Posterior cingulate gyrus (tissue), 11 donors: ENCODE measurements at places on chromosomes 2 and 18.

DNA sequence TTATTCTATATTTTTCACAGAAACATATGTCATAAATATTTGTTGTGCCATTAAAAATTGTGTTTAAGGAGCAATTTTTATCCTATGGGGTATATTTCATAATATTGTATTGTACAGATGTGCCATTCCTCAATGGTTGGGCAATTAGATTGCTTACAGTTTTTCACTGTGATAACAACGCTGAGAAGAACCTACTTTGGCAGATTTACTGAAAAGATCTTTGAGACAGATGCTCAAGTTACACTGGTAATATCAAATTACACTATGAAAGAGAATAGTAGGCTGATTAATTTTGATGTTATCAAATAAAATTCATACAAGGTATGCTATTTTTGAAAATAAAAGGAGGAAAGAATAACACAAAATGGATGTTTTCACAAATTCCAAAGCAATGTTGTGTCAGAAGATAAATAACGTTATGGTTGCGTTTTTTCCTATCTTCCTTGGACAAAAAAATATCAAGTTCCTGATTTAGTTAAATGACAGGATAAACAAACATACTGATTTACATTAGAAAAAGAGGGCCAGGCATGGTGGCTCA lies 335.1 kb upstream of the ZNF521 start:
- DNase-seq: no peak

DNA sequence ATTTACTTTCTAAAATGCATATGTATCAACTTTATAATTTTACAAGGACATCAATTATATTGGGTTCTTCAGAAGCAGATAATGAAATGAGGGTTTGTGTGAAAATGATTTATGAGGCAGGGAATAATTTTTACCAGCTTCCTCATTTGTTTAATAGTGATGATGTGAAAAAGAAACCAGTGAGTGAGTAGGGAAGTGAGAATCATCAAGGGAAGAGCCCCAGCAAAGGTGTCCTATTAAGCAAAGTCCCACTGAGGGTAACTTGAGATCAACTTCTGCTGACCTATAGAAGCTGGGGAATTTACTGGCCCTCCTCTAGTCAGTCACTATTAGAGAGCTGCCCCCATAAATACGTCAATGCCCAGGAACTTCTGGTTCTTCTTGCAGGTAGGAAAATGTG lies 266.8 kb upstream of the LYPD1 start:
- no peak for DNase-seq

DNA sequence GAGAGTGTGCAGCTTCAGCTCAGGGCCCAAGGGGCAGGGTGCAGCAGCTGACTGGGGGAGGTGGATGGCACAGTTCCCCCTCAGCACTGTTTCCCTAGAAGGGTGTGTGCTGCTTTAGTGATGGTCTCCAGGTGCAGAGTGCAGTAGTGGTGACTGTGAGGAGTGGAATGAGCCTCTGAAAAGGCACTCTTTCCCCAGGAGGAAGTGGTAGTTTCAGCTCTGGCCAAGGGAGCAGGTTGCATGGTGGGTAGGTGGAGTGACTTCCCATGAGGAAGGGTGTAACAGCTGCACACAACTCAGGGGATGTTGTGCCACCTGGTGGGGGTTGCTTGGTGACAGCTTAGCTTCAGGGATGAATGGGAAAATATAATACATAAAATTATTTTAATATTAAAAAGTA lies 251.5 kb upstream of the NXPH2 start:
- no peak for DNase-seq

- DNase-seq: no peak
Measured at GRCh38 chr18:77600674-77601073, 351.0 kb downstream of the GALR1 start.

- DNase-seq: no peak
Measured at GRCh38 chr18:39647627-39648534, 2082.3 kb upstream of the CELF4 start.

- no peak for DNase-seq
Measured at GRCh38 chr2:198408171-198408570, 603.8 kb downstream of the PLCL1 start.

DNA sequence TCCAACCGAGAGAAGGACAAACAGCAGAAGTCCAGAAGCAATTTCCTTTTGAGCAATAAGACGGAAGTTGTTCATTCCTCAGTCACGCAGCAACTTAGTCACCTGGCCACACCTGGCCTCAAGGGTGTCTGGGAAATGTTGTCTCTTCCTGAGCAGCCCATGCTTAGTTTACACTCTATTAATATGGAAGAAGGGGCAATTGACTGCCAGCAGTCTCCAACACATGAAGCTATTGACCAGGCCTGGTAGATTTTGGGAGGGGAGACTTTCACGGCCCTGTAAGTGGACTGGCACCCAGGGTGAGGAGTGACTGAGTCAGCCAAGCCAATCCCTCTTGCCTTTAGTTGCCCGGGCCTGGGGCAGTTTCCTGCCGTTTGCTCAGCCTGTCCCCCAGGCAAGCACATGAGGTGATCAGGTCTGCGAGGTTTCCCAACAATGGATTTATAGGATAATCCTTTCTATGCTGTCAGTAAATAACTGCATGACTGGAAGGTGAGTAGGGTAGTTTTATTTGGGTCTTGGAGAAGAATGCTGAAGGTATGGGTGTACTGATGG lies 43.8 kb upstream of the PPP4R1 start:
- DNase-seq: no peak

DNA sequence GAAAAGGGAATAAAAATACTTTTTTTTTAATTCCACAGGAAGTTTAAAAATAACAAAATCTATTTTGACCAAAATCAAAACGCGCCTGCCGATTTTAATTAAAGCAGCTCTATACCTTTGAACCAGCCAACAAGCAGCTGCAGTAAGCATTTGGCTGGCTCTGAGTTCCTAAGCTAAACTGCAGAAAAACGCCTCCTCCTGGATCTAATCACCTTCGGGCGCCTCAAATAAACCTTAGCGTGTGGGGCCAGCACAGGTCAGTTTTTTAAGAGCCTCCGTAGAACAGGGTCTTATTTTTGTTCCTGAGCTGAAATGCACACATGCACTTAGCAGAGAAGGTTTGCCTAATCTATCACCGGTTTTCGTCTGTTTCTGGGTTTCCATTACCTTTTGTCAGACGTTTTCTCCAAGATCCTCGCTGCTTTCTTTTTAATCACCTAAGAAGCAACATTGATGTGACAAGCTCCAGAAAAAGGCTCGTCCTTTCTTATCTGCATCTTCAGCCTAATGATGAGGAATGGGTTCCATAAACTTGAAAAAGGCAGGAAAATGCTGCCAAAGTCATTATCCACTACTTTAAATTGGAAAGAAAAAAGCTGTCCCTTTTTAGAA lies 64.7 kb upstream of the HNRNPA3 start:
- DNase-seq: no peak

GRCh38 chr2:85540133-85540648 lies 1.2 kb downstream of the MAT2A start:
- DNase-seq: no peak

DNA sequence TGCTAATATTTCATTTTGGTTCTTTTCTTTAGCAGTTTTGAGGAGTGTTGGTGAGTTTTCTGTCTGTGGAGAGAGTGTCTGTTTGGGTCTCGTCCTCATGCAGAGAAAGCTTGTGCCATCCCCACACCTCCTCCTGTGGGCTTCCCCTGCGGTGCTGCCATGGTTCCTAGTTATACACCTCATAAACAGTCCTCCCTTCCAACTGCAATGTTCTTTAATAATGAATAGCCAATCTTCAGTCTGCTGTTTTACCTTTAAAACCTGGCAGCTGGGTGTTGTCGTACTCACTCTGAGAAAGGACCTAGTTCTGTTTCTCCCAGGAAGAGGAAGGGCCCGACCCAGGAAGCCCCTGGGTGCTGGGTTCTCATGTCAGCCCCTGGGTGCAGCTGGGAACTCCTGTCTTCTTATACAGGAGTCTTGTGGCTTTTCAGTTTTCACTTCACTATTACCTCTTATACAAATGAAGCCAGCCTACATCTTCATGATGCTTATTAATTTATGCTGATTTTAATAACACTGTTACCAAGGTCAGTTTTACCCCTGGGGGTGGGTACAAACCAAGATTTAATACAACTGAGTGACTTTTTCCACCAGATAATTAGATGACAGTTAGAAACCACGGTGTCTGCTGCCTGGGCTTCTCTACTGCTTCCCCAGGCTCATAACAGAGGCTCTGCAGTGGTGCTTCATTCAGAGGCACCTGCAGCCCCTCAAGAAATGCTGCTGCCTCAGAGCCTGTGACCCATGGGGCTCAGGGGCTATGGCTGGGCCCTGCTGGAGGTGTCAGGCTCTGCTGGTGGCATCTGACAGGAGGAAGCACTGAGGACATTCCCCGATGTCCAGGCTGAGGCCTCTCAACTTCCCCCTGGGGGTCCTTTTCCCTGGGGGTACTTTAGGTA lies 59.1 kb downstream of the COA5 start:
- no peak for DNase-seq

DNA sequence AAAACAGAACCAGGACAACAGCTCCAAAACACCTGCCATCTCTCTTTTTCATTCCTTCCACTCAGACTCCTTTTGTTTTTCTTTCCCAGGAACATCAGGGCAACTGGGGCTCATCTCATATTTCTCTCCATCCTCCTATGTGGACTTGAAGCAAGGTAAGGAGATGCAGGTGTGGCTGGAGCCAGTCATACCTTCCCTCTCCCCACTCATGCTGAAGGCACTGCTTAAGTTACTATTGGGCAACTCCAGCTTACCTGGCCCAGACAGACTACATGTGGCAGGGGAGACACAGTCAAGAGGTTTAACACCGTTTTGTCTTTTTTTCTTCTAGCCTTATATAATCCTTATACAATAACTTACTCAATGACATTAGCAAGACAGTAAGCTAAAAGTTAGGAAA lies 38.4 kb downstream of the LAMA1 start:
- no peak for DNase-seq

DNA sequence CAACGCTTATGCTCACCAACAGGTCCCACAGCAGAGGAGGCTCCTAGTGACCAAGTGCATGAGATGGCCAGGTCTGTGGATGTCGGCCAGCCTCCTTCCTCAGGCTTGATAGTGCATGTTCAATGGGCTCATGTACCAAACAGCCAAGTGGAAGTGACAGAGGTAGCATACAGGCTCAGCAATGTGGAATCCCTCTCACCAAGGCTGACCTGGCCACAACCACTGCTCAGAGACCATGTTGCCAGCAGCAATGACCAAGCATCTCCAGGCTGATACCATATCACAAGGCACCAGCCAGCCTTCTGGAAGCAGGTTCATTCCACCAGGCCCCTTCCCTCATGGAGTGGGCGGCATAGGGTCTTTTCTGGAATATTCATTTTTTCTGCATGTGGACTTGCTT lies 61.5 kb downstream of the REEP1 start:
- no peak for DNase-seq

DNA sequence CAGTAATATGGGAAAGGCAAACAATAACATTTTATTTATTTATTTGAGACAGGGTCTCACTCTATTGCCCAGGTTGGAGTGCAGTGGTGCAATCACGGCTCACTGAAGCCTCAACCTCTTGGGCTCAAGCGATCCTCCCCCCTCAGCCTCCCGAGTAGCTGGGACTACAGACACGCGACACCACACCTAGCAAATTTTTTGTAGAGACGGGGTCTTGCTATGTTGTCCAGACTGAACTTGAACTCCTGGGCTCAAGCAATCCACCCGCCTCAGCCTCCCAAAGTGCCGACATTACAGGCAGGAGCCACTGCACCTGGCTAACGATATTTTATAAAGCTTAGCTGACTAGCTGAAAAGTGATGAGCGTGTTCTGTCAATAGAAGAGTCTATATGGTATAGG lies 17.5 kb upstream of the PLEKHH2 start:
- DNase-seq: no peak

DNA sequence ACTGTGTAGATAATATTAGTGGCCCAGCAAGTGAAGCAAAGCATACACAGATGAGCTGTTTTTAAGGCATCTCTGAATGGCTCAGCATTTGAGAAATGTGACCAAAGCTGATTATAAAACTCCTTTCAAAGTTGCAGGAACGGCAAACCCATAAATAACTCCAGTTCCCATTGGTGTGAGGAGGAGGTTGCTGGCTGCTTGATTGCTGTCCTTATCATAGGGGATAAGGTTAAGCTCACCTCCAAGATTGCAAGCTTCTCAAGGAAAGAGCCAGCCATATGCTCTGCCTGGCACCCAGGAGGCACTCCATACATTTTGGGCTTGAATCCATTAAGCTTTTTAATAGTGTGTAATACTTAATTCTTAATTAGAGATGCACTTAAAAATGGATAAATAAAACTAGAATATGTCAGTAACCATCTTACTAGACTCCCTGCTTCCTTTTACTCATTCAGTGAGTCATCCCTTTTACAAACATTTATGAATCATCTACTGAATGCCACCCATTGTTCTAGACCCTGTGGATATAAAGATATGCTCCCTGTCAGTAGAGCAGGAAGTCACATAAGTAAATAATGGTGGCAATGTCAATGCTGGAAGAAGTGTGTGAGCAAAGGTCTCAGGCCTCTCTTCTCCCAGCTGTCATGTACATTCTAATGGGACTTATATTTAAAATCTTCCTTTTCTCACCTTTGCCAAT lies 99.3 kb downstream of the SPATS2L start:
- no peak for DNase-seq

GRCh38 chr2:238963971-238964328 lies 116.1 kb downstream of the TWIST2 start:
- DNase-seq: no peak

DNA sequence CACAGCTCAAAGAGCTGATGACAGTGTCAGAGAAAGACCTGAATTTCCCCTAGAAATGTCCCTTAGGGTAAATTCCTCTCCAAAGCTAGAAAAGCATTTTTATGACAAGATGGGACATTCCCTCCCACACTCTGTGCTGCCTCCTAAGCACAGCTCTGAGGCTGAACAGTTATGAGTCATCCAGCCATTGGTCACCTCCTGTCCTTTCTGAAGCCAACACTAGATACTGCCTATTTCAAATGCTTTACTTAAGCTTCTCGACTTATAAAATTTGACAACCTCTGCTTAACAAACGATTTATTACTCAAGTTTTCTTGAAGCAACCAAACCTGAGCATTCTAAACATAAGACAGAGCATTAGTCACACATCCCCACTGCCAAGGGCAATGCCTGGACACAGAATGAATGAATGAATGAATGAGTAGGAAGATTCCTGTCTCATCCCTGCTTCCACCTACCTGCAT lies 35.4 kb downstream of the B4GALT6 start:
- DNase-seq: no peak

GRCh38 chr2:86249579-86250391 lies 50.5 kb downstream of the MRPL35 start:
- DNase-seq: peak; percentile 19

GRCh38 chr2:42110641-42111322 lies 58.4 kb upstream of the EML4 start:
- no peak for DNase-seq
